ENCODE measurements at places on chromosomes 7 and 10.

- no peak for DNase-seq
Observed at GRCh38 chr7:30922596-30922995, 10.9 kb downstream of the AQP1 start.

- no peak for DNase-seq
Observed at GRCh38 chr7:151035026-151035717, 6.9 kb downstream of the ABCB8 start.

- no peak for DNase-seq
Observed at GRCh38 chr7:92735707-92736106, 100.7 kb downstream of the CDK6 start.

- no peak for DNase-seq
Observed at GRCh38 chr7:19392246-19392645, 247.0 kb upstream of the FERD3L start.

DNA sequence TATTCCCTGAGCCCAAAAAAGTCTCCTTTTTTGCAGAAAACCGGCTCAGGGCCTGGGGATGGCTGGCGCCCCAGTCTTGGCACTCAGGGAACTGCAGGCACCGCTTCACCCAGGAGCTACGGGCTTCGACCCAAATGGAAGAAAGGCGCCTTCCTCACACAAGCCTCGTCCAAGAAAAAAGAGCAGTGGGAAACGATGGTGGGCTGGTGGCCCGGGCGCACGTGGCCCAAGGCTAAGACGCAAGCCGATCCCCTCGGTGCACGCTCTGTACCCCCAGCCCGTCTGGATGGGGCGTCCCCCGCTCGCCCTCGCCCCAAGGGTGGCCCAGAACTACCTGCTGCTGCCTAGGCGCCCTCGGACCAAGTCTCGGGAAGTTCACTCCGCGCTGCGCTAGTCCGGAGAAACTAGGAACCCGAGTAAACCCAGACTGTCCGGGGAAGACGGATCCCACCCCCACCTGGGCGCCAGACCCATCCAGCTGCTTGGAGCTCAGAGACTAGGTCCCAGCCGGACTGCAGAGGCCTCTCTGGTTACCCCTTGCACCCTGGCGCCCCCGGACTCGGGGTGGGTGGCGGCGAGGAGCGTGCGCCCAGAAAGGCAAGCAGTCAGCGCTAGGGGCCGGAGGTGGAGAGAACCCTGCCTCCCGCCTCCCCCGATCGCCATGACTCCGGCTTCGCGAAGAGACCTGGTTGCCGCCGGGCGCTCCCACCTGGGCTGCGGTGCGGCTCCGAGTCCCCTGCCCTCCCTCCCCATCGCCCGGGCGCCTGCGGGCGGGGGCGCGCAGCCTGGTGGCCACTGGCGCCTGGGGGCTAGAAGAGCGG lies 76.4 kb downstream of the CALN1 start:
- DNase-seq = no peak

- DNase-seq = no peak
Observed at GRCh38 chr7:100632951-100633717, 8.2 kb downstream of the TFR2 start.

- DNase-seq = no peak
Observed at GRCh38 chr7:106485031-106485551, 175.9 kb downstream of the CCDC71L start.

- DNase-seq = no peak
Observed at GRCh38 chr10:117133273-117134055, 4.6 kb downstream of the VAX1 start.

GRCh38 chr7:93013446-93014061 lies 104.2 kb downstream of the SAMD9 start:
- no peak for DNase-seq

GRCh38 chr7:36606153-36606975 lies 117.9 kb downstream of the AOAH start:
- no peak for DNase-seq

DNA sequence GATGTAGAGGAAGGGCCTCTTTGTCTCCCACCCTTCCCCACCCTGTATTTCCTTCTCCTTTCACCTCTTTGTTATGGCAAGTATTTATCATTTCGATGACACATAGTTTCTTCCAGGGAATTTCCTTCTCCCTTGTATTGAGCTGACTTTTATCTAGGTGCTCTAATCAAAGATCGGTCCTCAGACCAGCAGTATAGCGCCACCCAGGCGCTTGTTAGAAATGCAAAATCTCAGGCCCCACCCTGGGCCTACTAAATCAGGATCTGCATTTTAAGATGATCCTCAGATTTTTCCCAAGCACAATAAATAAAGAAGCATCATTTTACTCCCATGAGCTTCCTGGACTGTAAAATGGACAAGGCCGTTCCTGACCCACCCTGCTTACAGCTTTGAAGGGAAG lies 12.0 kb upstream of the GOT1 start:
- DNase-seq = no peak

GRCh38 chr7:45161138-45161537 lies 3.5 kb downstream of the RAMP3 start:
- DNase-seq = no peak

- DNase-seq = no peak
Observed at GRCh38 chr10:31619531-31620061, 300.6 kb downstream of the ZEB1 start.

GRCh38 chr7:122767339-122767738 lies 64.6 kb upstream of the RNF148 start:
- no peak for DNase-seq

GRCh38 chr10:96440361-96441292 lies 73.1 kb downstream of the TLL2 start:
- no peak for DNase-seq

DNA sequence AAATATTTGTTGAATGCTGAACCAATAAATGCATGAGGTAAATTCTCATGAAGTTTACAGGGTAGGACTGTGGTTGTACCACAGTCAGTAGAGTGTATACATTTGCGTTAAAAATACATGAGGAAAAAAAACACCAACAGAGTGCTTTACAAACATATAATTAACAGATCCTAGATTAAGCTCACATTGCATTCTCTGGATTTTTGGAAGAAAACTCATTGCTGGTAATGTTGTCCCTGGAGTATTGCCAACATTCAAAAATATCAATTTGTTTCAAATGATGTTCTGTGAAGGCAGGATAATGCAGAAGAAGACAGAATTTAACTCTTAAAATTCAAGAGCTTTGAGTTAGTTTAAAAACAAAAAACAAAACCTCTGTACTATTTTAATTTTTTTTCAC lies 95.5 kb downstream of the MBL2 start:
- no peak for DNase-seq

- DNase-seq = peak; percentile 24
Observed at GRCh38 chr7:44489955-44490350, 505 bp downstream of the NUDCD3 start.

GRCh38 chr10:22698941-22699440 lies 15.4 kb downstream of the PIP4K2A start:
- DNase-seq = no peak

GRCh38 chr10:79380125-79380945 lies 33.1 kb downstream of the PPIF start:
- no peak for DNase-seq

DNA sequence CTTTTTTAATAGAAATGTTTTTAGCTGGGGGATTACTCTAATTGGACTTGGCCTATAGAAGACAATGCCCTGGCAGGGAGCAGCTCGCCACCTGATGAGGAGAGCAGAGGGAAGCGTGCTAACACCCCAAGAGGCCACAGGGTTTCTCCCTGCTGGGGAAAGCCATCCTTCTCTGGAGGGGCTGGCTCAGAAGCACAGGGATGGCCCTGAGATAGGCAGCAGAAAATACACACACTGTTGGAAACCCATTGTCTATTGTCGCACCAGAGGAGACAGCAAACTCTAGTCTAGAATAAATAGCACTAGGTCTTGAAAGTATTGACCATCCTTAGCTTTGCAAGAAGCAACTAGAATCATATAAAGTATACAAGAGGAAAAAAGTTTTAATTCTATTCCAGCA lies 5.4 kb downstream of the COBL start:
- no peak for DNase-seq

- DNase-seq = no peak
Observed at GRCh38 chr7:20200361-20200760, 16.8 kb downstream of the MACC1 start.

DNA sequence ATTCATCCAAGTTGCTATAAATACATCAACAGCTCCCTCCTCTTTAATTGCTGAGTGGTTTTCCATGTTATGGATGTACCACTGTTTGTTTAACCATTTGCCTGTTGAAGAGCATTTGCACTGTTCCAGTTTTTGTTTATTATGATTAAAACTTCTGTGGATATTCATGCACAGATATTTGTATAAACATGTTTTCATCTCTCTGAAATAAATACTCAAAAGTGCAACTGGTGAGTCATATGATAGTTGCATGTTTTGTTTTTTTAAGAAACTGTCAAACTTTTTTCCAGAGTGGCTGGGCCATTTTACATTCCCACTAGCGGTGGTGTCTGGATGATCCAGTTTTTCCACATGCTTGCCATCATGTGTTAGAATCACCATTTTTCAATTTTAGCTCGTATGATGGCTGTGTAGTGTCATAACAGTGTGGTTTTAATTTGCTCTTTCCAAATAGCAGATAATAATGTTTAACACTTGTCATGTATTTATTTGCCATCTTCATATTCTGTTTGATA lies 33.6 kb downstream of the MEOX2 start:
- no peak for DNase-seq

DNA sequence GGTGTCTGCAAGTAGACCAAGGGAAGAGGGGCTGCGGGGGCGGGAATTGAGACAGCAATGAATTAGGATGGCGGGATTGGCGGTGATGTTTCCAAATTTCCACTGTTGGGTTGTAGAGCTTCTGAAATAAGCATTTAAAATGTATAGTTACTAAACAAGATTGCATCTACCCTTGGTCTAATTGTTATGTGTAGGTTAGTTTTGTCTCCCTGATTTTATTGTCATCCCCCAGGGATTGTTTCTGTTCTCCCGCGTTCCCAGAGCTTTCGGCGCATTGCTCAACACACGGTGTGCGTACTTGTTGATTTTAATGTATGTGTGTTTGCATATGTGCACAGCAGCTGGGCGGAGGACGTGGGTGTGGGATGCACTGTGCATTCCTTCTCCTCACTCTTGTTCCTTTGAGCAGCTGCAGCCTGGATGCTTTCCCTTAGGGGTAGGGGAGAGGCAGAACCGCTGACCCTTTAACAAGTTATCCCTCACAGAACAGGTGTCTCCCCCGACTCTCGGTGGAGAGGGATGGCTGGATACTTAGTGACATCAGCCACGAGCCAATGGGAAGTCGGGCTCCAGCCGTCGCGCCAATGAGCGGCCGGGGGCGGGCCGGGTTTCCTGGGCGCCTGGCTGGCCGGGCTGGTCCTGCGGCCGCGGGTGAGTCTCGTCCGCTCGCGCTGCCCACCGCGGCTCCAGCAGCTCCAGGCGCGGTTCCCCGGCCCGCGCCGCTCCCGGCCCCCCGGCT lies at the start of gene TSPAN33:
Gene TSPAN33 (plus strand): TSS at position 613 of the 739 bp plus-strand sequence. CDS start 274 bp downstream, outside the sequence.
- peak; percentile 68 for DNase-seq

GRCh38 chr10:131478377-131478989 lies 167.0 kb upstream of the TCERG1L start:
- DNase-seq = no peak

GRCh38 chr7:139116999-139117398 lies 7.5 kb upstream of the ZC3HAV1 start:
- DNase-seq = no peak

DNA sequence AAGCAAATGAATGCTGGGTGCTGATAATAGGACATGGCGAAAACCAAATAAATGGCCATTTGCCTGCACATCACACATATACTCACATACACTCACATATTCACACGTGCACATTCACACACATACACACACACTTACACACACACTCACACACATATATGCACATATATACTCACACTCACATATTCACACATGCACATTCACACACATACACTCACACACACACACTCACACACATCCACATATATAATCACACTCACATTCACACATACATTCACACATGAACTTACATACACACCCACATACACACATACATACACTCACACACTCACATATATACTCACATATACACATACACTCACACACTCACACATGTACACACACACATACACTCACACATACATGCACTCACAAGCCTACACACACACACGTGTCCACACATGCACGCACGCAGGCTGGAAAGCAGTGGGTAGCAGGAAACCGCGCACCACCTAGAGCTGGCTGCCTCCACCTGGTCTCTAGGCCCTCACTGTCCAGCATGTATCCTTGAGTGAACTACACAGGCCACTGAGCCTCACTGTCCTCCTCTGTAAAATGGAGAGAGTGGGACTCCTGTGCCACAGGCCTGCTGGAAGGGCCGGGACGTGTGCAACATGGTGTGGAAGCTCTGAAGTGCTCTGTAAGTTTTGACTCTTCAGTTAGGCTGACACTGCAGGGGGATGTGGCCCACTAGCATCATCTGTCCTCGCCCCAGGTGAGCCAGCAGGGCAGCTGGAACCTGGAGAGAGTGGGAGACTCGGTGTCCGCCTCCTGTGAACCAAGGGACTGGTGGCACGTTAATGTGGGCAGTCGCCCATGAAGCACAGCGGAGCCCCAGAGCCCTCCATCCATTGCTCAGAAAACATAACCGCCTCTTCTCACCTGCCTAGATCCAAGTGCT lies 14.9 kb downstream of the TMEM72 start:
- no peak for DNase-seq

- DNase-seq = no peak
Observed at GRCh38 chr7:6139189-6139996, 108.2 kb downstream of the ANKRD61 start.

DNA sequence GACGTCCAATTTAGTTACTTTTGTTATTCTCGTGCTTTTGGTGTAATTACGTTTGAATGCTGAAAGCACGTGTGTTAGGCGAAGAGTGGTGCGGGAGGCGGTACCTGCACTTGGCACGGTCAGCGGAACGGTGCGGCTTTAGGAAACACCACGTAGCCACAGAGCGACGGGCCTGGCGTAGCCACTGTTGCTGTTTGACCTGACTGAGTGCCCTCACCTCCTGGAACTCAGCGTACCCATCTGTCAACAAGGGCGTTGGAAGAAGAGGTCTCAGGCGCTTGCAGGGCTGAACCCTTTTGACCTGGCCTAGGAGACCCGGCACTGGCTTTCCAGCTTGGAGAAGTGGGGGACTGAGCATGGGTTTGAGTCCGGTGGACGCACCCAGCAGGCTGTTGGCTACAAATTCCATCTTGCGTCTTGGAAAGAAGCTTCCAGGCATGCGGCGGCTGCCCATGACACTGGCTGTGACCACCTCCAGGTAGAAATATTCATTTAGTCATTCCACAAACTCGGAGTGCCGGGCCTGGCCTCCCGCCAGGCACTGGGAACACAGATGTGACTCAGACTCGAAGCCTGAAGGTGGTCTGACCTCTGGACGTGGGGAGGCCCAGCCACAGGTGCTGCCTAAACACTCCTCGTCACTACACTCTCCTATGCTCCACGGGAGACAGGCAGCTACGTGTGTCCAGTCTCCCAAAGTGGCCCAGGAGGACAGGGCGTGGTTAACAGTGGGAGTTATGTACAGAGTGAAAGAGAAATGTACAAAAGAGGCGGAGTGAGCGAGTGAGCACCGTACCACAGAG lies 22.2 kb downstream of the FAM20C start:
- no peak for DNase-seq

GRCh38 chr10:36118314-36118713 lies 476.2 kb upstream of the FZD8 start:
- no peak for DNase-seq

GRCh38 chr7:68425377-68425776 lies 1172.9 kb upstream of the AUTS2 start:
- DNase-seq = no peak
